GM04504 (cell line): ENCODE measurements at places on chromosomes 13 and 19.

DNA sequence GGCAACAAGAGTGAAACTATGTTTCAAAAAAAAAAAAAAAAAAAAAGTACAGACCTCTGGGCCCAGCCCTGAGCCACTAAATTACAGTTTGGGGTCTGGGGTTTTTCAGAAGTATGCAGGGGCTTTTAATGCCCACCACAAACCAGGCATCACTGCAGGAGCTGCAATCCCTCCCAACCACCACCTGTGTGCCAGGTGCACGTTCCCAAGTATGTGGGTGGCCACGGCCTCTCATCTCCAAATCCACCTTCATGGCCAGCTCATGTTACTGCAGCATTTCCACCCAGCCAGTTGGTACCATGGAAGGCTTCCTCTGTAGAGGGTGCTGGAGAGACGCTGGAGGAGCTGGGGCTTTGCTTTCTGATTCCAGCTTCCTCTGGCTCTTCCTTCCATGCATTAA is 26.5 kb downstream of the CEP89 start:
- no peak for DNase-seq

- no peak for DNase-seq
Measured at GRCh38 chr13:95463531-95463930, 89.0 kb upstream of the CLDN10 start.

DNA sequence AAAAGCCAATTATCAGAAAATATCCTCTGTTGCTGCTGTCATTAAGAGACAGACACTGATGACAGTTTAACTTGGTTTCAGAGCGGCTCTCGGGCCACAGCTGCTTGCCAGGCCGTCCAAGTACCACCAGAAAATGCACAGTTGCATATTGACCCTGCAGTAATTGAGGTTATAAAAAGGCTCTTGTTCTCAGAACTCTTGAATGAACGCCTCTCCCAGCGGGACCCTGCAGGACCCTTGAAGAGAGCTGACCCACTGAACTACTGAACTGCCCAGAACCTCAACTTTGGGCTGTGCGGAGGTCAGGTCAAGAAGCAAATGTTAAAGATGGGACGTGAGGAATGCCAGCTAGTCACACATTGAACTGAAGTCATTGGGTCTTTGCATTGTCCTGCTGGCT is 1559.0 kb upstream of the SLC10A2 start:
- DNase-seq = no peak

GRCh38 chr13:28320884-28321574 is 173.9 kb downstream of the FLT1 start:
- DNase-seq = no peak

GRCh38 chr19:2840794-2841791 is at the start of gene ZNF555:
ZNF555 (plus strand) TSS chr19:2841475; CDS start chr19:2841573, 98 bp downstream.
- DNase-seq = peak; percentile 99

- DNase-seq = no peak
Measured at GRCh38 chr19:30521937-30522336, 149.8 kb downstream of the ZNF536 start.

DNA sequence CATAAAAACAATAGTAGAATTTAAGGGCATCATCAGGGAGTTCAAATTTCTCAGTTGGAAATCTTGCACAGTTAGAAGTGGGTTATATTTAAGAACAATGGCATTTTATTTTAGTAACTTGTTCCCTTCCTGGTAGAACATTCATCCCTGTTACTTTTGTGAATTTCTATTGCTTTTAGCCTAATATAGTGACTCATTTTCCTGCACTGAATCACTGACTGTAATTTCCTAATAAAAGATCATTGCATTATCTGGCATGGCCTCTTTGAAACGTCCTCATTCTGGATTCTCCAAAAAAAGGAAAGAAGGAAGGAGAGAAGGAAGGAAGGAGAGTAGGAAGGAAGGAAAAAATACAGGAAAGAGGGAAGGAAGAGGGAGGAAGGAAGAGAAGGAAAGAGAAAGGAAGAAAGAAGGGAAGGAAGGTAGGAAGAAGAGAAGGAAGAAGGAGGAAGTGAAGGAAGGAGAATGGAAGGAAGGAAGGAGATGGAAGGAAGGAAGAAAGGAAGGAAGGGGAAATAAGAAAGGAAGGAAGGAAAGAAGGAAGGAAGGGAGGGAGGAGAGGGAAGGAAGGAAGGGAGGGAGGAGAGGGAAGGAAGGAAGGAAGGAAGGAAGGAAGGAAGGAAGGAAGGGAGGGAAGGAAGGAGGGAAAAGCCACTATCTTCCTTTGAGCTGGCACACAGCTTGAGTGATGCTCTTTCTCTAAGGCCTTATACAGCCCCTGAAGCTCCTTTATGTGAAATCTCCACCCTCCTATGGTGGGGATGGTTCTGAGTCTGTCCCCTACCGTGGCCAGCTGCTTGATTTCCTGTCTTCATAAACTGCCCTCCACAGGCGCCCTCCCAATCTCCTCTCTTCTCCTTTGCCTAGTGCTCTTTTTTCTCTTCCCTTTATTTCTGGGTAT is 29.8 kb upstream of the TM9SF2 start:
- DNase-seq = no peak

- no peak for DNase-seq
Measured at GRCh38 chr19:28632371-28633080, 580.4 kb downstream of the UQCRFS1 start.

DNA sequence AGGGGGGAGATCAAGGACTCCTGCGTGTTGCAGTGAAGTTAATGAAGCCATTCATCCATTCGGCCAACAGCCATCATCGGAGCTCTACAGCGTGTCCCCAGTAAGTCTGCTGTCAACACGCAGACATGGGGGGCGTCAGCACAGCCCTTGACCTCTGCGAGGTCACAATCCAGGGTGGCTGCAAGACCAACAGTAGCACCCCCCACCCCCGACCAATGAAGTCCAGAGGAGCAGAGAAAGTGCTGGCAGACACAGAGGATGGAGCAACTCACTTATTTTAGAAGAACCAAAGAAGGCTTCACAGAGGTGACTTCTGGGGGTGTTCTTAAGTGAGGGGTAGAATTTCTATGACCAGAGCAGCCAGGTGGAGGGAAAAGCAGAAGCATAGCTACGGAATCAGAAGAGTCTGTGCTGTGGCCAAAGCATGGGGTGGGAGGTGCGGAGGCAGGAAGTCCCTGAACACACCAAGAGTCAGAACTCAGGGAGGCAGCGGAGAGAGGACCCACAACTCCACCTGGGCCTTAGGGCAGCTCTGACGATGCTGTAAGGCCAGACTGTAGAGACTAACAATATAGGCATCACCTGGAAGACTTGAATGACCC is 185.4 kb downstream of the FOXO1 start:
- no peak for DNase-seq

DNA sequence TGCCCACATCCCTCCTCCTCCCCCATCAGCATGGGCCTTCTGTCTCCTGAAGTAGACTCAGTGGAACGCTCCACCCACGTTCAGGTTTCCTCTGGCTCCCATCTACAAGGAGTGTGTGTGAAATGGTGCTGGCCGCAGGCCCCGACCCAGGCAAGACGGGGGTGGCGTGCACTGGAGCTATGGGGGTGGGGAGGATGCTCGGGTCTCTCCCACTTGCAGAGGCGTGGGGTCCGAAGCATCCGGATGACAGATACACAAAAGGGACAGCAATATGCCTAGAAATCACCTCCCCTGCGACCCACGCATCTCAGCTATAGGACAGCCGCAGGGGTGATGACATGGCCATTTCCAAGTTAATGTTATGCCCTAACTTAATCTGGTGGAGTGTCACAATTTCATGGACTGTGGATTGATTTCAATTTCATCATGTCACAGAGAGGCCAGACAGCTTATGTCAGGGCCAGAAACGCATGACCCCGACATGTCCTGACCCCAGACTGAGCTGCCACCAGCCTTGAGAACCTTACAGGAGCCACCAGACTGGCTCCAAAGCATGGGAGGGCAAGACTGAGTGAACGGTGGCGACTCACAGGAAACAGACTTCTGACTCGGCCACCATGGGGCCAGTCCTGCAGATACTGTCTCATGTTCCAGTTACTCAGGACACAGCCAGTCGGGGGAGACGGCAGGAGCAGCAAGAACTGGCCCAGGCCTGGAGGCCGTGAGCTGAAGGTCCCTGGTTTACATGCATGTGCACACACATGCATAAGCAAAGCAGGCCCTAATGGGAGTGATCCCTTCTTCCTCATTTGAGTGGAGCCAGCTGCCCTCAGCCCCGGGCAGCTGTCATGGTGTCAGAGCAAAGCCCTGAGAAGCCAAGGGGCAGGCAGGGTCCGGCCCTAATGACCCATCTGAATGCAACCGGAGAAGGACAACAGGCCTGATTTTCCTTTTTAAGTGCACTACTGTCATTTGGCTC is 82.2 kb downstream of the SLC7A1 start:
- DNase-seq = no peak

DNA sequence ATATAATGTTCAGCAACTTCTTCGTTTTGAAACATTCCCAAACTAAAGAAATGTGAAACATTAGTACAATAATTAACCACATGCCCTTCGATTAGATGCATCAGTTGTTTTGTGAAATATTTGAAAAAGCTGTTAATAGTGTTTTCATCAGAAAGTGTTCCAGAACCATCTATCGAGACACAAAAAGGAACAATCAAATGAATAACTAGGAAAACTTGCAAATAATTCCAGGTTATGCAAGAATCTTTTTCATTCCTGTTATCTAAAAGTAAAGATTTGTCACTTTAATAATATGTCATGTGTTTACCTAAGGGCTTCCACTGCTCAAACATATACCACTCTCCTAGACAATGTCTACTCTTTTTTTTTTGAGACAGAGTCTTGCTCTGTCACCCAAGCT is 904.2 kb upstream of the MIR17HG start:
- DNase-seq = no peak

DNA sequence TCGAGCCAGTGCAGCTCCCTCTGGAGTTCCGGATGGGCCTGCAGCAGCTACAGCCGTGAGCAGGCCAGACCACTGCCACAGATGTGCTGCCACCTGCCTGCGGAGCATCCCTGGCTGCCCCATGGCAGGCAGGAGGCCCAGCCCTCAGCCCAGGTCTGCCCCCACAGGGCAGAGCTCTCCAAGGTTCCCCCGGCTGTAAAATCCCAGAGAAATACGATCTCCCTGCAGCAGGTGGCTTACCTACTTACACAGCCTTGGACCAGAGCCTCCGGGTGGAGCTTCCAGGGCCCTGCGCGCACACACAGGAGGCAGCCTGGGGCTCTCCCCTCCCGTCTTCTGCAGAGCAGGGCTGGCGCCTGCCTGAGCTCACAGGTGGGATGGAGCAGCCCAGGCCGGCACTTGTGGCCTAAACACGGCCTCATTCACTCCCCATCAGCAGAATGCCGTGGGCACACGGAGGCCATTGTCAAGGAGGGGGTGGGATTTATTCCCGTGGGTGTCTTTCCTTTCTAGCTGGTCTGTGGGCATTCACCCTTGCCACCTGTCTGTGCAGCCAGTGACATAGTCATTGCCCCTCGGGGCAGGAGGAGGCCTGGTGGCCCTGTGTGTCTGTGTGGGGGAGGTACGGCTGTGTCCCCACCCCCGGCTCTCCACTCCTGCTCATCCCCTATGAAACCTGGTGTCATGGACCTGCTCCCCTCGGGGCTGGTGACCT is 118.0 kb downstream of the KDM4B start:
- DNase-seq = no peak

DNA sequence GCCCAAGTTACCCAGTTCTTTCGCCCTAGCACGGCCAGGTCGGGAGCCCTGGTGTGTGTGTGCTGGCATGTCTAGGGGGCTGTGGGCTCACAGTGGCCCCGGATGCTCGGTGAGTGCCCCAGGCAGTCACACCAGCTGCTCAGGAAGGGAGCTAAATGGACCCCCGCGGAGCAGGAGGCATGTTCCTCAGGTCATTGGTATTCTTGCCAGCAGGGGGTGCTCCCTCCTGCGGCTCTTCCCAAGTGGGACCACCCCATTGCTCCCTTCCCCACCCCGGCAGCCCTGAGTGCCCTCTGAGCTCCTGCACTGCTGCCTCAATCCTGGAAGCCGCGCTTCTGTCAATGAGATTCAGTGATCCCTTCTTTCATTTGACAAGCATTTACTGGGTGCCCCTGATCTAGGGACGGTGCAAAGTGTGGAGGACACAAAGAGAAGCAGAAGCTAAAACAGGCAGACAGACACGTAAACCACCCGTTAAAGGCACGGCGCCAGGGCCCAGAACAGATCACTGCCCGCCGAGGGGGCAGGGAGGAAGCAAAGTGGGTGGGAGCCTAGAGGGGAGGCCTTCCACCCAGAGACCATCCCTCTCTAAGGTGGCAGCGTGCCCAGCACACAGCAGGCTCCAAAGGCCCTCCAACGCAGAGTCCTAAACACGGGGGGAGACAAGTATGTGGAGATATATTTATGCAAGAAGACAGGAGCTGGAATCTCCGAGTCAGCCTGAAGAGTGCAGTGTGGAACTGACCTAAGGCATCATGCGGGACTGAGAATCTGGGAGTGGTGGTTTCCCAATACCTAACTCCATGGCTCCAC is 5.2 kb upstream of the ADPRHL1 start:
- no peak for DNase-seq

DNA sequence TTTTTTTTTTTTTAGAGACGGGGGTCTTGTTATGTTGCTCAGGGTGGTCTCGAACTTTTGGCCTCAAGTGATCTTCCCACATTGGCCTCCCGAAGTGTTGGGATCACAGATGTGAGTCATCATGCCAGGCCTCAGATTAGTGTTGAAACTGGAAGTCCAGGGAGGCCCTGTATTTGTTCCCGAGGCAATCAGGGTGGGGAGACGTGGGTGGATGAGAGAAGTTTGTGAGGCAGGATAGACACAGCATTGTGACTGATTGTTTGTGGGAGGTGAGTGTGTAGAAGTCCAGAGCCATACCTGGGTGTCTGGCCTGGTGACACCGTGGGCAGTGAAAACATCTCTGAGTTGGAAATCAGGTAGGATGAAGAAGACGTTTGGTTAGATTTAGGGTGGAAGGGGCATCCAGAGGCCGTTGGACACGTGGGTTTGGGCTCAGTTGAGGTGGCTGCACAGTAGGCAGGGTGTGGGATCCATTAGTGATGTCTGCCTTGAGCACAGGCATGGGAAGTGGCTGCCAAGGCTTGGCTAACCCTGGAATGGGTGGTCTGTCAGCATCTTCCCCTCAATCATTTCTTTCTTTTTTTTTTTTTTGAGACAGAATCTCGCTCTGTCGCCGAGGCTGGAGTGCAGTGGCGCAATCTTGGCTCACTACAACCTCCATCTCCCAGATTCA is 12.4 kb downstream of the RTN2 start:
- no peak for DNase-seq

- peak; percentile 10 for DNase-seq
Measured at GRCh38 chr13:30074431-30074830, 224.0 kb upstream of the UBL3 start.

DNA sequence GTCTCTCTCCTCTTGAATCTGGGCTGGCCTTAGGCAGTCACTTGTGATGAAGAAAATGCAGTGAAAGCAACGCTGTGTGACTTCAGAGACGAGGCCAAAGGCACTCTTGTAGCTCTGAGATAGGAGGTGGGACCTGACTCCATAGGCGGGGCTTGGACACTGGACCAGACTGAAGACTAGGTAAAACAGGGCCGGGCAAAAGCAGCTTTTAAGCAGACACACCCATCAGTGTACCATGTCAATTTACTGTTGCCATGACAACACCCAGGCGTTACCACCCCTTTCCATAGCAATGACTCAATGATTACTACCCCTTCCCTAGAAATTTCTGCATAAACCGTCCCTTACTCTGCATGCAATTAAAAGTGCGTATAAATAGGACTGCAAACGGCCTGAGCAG is 6.6 kb upstream of the EID2 start:
- no peak for DNase-seq
